Effector memory CD4-positive, alpha-beta T cell (primary cell): ENCODE measurements at places on chromosomes 2 and 18.

DNA sequence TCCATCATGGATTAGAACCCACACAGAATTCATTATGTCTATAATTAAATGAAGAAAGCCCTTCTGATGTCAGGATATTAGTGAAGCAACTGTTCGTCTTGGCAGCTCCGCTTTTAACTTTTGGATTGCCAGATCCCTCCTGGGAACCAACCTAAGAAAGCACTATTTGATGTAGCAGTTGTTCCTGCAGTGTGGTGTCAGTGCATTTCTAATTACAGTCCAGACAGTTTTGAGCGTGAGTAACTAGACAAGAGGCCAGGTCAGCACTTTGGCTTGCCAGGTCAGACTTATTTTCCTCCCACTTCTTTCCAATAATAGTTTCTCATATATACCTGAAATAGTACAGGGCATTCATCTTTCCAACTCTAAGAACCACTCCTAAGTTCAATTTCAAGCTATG is 13.8 kb downstream of the NRXN1 start:
- DNase-seq, result no peak

DNA sequence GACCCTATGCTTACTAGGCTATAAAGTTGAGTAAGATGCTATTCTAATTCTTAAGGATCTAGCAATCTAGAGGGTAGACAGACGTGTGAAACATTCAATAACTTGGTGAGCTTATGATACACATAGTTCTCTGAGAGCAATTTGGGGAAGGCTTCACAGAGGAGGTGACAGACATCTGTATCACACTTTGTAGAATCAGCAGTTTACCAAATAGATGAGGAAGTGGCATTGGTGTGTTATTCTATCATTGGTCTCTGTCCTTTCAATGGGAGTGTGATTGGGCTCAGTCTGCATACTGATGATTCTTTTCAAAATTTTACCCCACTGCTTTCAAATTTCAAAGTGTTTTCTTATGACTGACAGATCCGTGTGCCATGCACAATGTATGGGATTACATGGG is 47.0 kb upstream of the TMEM178A start:
- no peak for DNase-seq

GRCh38 chr2:48900321-48901014 is 144.9 kb upstream of the LHCGR start:
- DNase-seq, result no peak

DNA sequence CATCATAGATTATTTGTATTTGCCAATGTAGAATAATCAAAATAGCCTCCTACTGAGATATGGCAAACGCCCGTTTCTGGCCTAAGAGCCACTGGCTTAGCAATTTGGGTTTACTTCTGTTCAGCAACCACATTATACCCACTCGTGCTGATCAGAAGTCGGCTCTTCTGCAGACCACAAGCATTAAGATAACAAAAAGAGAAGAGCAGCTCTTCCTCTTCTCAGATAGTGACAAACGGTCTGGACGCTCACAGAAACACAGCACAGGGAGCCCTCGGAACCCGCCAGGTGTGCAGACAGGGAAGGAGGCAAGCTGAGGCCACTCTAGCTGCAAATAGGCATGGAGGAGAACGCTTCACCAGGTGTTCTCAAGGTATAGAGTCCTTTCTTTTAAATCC is 164.0 kb downstream of the HDAC4 start:
- DNase-seq, result no peak

DNA sequence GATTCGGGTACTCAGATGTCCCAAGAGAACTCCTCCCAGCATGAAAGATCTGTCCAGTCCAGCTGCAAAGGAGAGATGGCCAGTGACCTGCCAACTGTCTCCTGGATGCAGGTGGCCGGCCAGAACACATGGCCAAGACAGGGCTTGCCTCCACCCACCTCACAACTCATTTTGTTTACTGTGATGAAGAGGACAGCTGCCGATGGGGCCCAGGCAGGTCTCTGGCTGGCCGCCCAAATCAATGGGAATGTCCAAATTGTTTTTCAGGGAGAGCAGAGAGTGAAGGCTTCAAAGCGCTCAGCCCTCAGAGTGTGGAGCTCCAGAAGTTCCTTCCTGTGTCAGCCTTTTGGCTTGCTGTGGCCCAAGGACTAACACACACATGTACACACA is 41.9 kb downstream of the FOSL2 start:
- no peak for DNase-seq

DNA sequence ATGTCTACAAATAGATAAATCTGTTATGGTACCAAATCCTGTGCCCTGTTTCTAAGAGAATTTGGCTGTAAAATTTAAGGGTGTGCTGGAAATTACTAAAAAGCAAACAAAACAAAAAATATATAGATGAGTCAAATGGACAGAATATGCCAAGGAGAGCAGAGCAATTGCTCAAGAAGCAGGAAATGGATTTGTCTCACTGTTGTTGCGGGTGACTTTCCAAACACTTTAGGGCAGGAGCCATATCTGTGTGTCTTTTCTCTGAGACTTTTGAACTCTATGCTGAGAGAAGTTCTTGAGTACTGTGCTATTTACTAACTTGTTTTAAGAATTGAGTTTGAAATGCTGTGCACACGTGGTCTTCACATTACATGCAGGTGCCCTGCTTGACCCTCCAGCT is 221.7 kb downstream of the PHLPP1 start:
- DNase-seq, result no peak

DNA sequence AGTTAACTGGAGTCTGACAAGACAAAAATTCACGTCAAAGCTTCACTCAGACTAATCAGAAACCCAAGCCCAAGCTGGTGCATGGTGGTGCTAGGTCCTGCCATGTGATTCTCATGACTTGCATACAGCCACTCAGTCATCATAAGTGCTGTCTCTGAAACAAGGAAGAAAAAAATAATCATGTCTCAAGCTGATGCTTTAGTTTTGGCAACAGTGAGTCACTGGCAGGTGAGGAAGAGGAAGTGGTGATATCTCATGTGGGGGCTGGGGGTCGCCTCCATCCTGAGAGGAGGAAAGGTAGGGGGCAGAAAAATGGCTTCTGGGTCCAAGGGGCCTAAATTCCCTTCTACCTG is 136.3 kb downstream of the TMEM163 start:
- DNase-seq, result no peak
